ENCODE measurements at places on chromosomes 3 and 15. TPM values are rescaled to one million over a fixed set of nuclear protein-coding genes. Genes with fewer than 3 reads are reported as not detected.

CAMK2N2 gene
- total RNA-seq, result 0.14 TPM

GRCh38 chr3:125145751-125146475 lies 66.6 kb downstream of the SLC12A8 start:
- no peak for DNase-seq
- H3K4me1 ChIP-seq, result peaks cover 43% of the 10 kb centered on the region
- no peak overlapping the region for H3K27ac ChIP-seq
- no peak overlapping the region for H3K4me3 ChIP-seq

ZIC1 gene
- not detected for total RNA-seq

- no peaks in the 10 kb centered on the region for H3K36me3 ChIP-seq
- no peak for DNase-seq
- H3K27me3 ChIP-seq, result no peaks in the 10 kb centered on the region
Observed at GRCh38 chr3:48566401-48566760, 2.8 kb upstream of the UCN2 start.

DNA sequence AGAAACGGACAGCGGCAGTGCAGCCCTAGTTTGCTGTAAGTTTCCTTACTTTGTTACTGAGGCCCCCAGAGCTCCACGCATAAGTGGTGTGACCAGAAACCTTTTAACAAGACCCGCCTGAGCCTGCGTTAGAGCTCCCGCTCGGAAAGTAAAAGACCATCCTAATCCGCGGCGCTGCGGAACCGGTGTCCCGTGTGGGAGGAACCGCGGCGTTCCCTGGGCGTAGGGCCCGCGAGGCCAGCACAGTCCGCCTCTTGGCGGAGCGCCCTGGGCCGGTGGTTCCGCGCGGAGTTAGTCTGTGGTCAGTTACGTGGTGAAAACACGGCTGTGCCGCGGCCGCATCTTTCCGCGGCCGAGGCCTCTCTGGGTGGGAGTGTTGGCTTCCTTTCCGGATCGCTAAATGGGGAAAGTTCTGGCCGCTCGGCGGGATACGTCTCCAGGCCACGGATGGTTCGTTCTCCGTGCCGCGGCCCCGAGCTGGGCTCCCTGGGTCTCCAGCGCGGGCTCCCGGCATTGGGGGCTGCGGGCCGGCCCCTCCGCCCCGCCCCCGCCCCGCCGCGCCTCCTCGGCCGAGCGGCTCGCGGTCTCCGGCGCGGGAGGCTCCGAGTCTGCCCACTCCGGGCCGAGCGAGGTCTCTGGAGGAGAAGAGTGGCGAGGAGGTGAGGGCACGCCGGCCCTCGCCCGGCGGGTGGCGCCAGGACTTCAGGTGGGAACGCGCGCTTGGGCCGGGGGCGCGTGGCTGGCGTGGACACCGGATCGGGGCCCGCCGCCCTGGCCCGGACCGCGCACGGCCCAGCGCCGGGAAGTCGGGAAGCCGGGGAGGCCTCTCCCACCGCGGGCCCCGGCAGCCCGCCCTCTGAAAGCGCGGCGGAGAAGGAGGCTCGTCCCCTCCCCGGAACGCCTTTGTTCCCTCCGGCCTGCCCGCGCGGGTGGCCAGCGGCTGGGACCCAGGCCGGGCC lies 754 bp downstream of the B3GNT5 start:
- peaks cover 16% of the 10 kb centered on the region for H3K4me1 ChIP-seq
- H3K36me3 ChIP-seq, result peaks cover 6% of the 10 kb centered on the region
- peak overlapping the region; percentile 72 for H3K27ac ChIP-seq
- H3K4me3 ChIP-seq, result peak overlapping the region; percentile 84
- peak; percentile 80 for DNase-seq
- H3K27me3 ChIP-seq, result peaks cover 12% of the 10 kb centered on the region
